Foreskin fibroblast (primary cell): ENCODE measurements at places on chromosomes 3 and 15.
A peak's percentile ranks its signal among the peaks of the same experiment; 100 is the strongest.

GRCh38 chr3:14810801-14811661, 7.7 kb upstream of the FGD5 start:
- no peak for DNase-seq

GRCh38 chr15:62899090-62899493, 143.5 kb upstream of the TPM1 start:
- peak; percentile 26 for DNase-seq

- peak; percentile 58 for DNase-seq
Measured at GRCh38 chr3:30693470-30694120, 87.2 kb downstream of the TGFBR2 start.

GRCh38 chr3:185831195-185831594, 6.4 kb upstream of the IGF2BP2 start:
- DNase-seq, result no peak

GRCh38 chr15:87609894-87610293, 646.6 kb downstream of the NTRK3 start:
- DNase-seq, result no peak

GRCh38 chr3:69936266-69936665, 63.3 kb upstream of the SAMMSON start:
- DNase-seq, result no peak

- no peak for DNase-seq
Measured at GRCh38 chr3:141491929-141492328, 5.1 kb downstream of the RASA2 start.

DNA sequence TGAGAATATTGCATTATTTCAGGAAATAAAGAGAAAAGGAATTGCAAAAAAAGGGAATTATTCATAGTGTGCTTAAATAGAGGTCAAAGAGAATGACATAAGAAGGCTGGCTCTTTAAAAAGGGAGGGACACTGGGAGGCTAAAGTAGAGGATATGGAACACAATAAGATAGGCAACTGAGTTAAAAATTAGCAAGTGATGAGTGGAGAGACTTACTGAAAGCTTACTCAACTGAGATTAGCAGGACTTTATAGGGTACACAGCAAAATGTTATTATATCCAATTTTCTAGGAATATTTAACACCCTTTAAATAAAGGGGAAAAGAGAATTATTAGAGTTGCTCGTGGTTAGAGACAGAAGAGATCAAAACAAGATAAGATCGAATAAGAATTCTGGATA, 375.2 kb downstream of the LSAMP start:
- no peak for DNase-seq

DNA sequence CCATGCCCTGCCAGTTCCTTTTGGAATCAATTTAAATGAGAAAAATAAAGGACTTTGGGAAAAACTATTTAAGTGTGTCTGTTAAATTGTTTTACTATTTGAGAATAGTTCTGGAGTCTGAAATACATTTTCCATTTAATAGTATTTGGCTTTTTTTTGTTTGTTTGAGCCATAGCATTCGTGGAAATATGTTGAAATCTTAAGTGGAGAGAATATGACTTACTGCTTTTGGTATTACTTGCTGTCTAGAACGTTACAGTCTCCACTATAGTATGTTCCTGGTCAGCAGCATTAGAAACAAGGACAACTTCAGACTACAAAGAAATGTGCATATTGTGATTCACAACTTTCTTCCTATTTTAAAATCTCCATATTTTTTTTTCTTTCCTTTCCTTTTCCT, 179.4 kb downstream of the GHSR start:
- no peak for DNase-seq

- DNase-seq, result no peak
Measured at GRCh38 chr3:64104006-64104405, 80.7 kb upstream of the PSMD6 start.

GRCh38 chr3:112860898-112861297, 14.2 kb upstream of the CD200R1L start:
- DNase-seq, result no peak

- DNase-seq, result no peak
Measured at GRCh38 chr3:111610189-111610588, 15.0 kb upstream of the ZBED2 start.

GRCh38 chr3:127484601-127485388, 105.7 kb downstream of the TPRA1 start:
- no peak for DNase-seq

- DNase-seq, result no peak
Measured at GRCh38 chr15:68204776-68205557, at the start of gene CALML4. CALML4 (minus strand) TSS chr15:68205332; CDS start chr15:68205247, 85 bp downstream.

- DNase-seq, result peak; percentile 61
Measured at GRCh38 chr3:107899990-107900651, 190.7 kb downstream of the CD47 start.

DNA sequence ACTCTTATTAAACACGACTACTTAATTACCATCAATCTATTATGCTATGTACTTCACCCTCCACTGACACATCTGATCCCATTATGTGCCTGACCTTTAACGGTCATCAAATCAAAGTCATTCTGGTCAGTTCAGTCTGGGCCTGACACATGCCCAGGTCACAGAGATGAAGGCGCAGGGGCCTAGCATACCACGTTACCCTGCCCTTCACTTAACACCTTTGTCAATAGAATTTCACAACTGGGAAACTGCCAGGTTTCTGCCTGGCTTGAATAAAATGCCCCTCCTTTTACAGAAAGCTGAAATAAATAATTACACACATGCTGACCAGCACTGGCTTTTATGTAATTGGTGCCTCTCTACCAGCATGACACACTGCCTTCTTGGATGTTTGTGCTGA, 39.5 kb downstream of the MECOM start:
- no peak for DNase-seq

DNA sequence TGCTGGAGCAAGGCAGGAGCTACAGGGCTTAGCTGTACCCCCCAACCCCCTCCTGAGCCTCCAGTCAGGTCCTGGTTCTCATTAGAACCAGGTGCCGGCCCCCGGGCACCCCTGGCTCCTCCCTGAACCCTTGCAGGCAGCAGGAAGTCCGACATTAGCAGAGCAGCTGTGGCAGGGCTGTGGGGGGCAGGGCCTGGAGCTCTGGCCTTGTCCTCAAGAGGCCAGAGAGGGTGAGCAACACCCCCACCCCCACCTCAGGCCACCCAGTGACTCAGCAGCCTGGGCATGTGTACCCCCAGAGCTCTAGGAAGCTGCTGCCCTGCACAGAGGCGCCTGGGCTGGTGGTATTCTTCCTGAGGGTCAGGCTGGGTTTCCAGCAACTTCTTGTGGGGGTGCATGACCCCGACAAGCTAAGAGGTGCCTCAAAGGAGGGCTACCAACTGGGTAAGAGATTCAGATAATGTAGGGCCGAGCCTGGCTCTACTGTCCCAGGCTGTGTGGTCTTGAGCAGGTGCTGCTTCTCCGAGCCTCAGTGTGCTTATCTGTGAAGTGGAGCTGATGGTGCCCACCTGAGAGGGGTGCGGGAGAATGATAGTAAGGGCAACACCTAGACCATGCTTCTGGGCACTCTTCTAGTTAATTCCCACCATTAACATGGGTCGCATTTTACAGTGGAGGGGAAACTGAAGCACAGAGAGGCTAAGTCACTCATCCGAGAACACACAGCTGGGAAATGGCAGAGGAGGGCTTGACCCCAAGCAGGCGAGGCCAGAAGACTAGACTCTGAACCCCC, 16.0 kb downstream of the H1-8 start:
- peak; percentile 97 for DNase-seq

GRCh38 chr3:124345845-124346244, 353.9 kb upstream of the ROPN1 start:
- no peak for DNase-seq

DNA sequence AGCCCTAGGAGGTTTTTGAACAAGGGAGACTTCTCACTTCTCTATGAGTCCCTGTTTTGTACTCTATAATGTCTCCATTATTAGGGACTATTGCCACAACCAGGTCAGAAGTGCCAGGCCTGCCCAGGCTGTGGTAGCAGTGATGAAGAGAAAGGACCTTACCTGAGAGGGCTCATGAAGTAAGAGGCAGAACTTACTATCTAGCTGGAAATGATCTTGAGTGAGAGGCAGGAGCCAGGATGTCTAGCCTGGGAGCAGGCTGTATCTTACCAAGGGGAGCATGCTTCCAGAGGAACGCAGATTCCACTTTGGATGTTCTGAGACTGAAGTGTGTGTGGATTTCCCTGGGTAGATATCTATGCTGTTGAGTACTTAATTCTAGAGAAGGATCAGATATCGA, 93.3 kb downstream of the RPL39L start:
- no peak for DNase-seq

- no peak for DNase-seq
Measured at GRCh38 chr3:95511828-95512227, 1302.6 kb upstream of the EPHA6 start.

DNA sequence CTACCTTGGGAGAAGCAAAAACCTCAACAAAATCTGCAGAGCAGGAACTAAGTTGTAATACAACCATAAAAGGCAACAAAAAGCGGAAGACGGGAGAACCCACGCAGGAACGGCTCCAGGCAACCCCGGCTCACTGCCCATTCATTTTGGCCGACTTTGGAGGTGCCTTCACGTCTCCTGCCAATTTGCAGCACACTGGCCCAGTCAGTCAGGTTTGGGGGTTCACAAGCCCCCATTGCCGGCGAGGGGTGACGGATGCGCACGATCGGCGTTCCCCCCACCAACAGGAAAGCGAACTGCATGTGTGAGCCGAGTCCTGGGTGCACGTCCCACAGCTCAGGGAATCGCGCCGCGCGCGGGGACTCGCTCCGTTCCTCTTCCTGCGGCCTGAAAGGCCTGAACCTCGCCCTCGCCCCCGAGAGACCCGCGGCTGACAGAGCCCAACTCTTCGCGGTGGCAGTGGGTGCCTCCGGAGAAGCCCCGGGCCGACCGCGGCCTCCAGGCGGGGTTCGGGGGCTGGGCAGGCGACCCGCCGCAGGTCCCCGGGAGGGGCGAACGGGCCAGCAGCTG, 463 bp downstream of the TERC start:
- peak; percentile 27 for DNase-seq

DNA sequence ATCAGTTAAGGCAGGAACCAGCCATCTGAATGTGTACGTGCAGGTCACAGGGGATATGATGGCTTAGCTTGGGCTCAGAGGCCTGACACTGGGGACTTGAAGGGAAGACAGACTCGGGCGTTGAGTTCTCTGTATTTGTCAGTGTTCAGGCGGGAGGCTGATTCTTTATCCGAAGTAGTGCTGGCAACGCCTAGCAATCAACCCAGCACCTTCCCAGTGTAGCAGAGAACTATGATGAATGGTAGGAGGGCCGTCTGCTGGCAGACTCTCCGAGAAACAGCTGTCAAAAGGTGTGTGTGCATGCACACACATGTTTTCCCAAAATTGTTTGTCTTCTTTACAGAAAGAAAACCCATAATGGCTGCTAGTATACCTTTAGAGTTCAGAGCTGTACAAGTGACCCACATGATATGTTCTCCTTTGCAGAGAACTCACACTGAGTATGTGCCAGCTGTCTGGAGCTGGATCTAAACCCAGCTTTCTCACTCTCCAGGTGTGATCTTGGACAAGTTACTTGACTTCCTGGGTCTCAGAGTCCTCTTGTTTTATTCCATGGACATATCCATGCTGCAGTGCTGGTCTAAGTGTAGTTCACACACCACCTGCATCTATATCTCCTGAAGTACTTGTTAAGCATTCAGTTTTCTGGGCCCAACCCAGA, 74.5 kb upstream of the LARS2 start:
- no peak for DNase-seq

DNA sequence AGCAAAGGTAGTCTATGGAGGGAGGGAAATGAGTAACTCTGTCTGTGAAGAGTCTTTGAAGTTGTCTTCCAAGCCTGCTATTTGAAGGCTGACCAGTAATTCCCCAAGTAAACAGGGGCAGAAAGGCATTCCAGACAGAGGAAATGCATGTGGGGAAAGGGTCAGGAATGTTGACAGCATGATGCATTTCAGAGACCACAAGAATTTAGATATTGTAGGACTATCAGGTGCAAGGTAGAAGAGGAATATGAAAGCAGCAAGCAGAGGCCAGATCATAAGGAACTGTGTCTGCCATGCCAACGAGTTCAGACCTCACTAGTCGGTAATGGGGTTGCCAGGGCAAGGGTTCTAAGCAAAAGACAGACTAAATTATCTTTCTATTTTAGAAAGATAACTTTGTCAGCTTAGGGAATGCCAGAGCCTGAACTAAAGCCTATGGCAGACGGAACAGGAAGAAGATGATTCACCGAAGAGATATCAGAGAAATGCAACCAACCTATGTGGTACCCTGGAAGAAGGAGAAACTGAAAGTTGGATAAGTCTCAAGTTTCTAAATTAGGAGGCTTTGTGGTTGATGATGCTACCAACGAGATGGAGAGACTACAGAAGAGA, 327.0 kb upstream of the RORA start:
- DNase-seq, result peak; percentile 19

- DNase-seq, result no peak
Measured at GRCh38 chr3:31288224-31288623, 244.5 kb upstream of the STT3B start.

- no peak for DNase-seq
Measured at GRCh38 chr3:59246719-59247401, 197.0 kb upstream of the CFAP20DC start.

DNA sequence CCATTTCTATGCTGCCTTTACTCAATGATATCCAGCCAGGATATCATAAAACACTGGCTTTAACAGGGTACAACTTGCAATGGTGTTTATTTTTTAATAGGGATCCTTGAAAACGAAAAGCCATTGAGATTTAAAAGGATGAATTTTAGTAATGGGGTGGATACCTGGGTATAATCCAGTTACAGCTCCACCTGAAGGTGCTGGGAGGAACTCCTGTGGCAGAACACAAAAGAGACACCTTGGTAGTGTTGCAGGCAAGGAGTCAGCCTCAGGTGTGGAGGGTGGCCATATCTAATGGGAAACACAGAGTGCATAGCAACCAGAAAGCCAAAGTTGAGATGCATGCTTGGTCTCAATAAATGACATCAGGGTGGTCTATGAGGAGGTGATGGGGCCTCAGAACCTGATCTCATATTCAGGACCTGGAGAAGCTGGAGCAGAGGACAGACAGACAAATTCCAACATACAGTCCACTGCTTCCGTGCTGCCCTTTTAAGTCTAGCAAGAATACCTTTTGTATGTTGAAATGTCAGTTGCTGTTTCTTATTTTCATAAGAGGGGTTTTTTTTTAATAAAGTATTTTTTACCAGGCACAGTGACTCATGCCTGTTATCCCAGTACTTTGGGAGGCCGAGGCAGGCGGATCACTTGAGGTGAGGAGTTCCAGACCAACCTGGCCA, 12.0 kb upstream of the PAQR9 start:
- no peak for DNase-seq

GRCh38 chr3:6025032-6025431, 835.9 kb upstream of the GRM7 start:
- no peak for DNase-seq

GRCh38 chr3:143831208-143831607, 17.1 kb downstream of the SLC9A9 start:
- DNase-seq, result peak; percentile 71

DNA sequence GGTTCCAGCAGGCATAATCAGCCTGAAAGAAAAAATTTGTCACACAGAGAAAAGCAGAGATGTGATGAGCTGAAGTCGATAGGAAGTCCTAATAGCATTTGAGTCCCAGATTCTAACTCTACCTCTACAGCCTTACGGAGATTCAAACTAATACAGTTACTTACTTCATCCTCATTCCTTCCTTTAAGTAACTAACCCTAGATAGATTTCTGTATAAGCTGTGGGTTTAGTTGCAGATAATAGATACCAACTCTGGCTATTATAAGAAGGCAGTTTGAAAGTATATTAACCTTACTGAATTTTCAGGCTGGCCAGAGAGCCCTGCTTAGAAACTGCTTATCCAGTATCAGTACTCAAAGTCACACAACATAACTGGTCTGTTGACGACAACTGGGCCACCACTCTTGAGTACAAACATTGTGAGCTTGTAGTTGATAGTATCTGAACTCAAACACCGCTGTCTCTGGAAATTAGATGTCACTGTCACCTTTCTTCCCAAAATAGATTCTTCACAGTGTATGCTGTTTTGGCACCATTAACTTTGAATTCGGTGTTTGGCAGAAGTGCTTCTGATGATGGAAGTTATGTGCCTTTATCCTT, 484.3 kb downstream of the DIPK2A start:
- no peak for DNase-seq
